GM06990 (cell line): ENCODE measurements at places on chromosomes 6 and 20.

GRCh38 chr6:137801352-137802114, 65.5 kb upstream of the TNFAIP3 start:
- no peak for DNase-seq

GRCh38 chr20:41897708-41898107, 279.5 kb upstream of the CHD6 start:
- DNase-seq = no peak

DNA sequence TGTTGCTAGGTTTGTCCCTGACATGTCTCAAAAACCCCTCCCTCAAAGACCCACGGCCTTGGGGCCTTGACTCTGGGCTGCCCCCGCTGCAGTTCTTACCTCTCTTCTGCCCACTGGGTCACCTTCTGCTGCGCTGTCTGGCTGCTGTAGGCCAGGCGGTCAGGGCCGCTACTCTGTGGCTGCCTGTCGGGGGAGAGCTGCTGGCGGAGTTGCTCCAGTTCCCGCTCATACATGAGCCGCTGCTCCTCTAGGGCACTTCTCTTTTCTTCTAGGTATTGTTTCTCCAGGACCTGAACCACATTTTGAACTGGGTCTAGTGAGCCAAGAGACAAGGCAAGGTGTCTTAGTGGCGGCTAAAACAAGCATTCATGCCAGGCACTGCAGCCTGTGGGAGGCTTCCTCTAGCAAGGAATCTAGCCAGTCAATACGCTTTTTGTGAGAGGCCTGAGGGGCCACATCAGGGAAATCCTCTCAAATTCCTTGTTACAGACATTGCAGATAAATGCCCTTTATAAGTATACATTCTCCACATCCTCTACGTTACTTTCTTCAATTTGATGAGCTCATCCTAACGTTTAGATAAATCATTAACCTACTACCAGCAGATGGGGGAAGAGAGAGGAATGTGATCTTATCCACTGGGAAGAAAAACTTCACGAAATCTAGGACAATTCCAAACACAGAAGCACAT, 110.3 kb upstream of the NUP153 start:
- no peak for DNase-seq

GRCh38 chr6:119463081-119463626, 113.6 kb upstream of the MAN1A1 start:
- peak; percentile 71 for DNase-seq

- DNase-seq = peak; percentile 0
Measured at GRCh38 chr6:62367601-62368000, 81.6 kb upstream of the KHDRBS2 start.

GRCh38 chr20:26135325-26136110, 438.9 kb upstream of the ZNF337 start:
- DNase-seq = no peak

DNA sequence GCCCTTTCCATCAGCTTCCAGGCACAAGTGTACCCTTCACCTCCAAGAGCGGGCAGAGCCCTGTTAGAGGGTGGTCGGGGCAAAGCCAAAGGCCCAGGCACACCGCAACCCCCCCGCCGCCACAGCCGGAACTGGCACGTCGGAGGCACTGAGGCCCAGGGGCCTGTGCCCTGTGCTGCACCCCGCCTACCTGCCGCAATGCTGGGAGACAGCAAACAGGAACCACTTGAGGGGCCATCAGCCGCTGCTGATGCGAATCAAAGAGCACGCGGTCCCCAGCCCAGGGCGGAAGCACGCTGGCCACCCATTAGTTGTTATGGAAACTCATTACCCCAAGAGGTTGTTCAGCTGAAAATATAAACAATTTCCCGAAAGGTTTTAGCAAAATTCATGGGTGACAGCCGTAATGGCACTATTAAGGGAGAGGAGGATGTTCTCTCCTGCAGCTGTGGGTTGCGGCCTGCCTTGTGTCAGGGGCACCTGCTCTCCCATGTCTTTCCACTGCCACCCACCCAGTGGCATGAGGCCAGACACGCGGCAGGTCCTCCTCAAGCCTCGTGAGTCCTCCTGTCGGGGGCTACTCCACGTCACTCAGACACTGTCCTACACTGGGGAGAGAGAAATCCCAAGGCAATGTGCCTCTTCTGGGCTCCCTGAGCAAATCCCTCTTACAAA, 65.3 kb downstream of the EDN3 start:
- no peak for DNase-seq
